Activated CD4-positive, CD25-positive, alpha-beta regulatory T cell (primary cell): ENCODE measurements at places on chromosomes 2 and 18.

GRCh38 chr2:154554046-154554445 lies 144.4 kb upstream of the KCNJ3 start:
- DNase-seq = no peak

DNA sequence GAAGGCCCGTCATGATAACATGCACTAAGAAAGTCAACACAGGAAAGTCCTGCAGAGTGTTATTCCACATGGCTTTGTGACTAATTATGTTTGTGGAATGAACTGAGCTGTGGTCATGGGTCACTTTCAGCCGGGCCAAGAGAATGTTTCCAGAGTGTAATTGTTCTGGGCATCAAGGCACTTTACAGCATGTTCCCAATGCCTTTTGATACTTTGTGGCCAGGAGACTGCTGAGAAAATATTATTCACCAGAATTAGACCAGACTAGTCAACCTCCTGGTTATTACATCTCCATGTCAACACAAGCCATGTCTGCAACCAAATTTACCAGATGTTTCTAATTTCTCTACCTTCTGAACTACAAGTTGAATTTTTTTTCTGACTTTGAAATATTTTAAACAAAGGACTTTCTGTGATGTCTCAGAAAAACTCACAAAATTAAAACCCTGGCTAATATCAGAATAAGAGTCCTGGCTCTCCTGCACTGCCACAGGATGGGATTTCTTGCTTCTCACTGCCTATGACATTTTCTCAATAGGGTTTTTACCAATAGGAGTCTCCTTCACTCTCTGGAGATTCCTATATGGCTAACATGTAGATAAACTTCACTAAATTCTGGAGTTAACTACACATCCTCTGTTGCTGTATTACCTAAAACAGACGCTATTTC lies 90.6 kb upstream of the WDR75 start:
- no peak for DNase-seq

- no peak for DNase-seq
These were observed 1.9 kb upstream of the SYT4 start for GRCh38 chr18:43279015-43279744.

DNA sequence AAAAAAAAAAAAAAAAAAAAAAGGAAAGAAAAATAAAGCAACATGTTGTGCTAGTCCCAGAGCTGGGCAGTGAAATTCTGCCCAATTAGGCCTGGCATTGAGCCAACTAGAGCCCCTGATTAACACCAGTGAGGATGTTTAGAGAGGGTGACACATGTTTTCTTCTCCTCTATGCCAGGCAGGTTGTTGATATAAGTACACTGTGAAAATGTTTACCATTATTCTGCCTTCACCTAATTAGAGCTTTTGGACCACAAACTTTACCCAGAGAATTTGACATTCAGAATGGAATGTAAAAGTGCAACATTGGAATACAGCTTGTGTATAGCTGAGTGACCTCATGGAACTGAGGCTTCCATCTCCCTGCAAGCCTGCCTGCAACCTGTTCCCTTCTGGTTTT lies 95.9 kb upstream of the MSH2 start:
- no peak for DNase-seq

- no peak for DNase-seq
These were observed 50.5 kb downstream of the USP37 start for GRCh38 chr2:218517434-218518206.

GRCh38 chr18:35822413-35822812 lies 150.1 kb upstream of the RMP24 start:
- no peak for DNase-seq

DNA sequence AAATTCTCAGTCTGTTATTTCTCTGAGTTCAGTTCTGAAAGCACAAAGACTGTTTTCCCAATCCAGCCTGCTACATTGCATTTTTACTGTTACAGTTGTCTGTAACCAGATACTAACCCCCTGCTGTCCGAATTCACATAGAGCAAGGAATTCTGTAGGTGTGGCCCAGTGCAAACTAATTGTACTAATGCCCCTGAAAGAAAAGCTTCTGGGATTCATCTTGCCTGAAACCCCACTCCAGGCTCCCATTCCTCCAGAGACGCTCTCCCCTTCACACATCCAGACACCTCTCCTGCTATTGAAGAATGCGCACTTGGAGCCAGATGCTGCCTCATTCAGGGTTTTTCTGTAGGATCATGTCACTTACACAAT lies 127.0 kb downstream of the TTC32 start:
- no peak for DNase-seq

GRCh38 chr18:48293954-48294898 lies 115.0 kb downstream of the ZBTB7C start:
- no peak for DNase-seq

DNA sequence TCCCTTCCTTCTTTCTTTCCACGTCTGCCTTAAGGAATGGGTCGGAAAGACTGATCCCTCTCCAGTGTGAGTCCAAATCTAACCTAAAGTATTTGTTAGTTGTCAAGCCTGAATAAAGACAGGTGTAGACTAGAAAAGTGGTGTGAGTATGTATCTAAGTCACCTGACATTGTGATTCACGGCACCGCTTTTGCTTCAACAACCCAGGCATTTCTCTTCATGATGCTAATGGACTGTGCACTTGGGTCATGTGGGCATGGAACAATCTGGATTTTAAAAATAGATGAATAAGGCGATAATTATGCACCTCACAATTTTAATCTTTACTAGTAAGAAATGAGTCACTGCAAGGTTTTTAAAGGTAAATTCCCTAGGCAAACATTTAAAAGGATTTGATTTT lies 107.5 kb downstream of the LIPG start:
- DNase-seq = no peak

DNA sequence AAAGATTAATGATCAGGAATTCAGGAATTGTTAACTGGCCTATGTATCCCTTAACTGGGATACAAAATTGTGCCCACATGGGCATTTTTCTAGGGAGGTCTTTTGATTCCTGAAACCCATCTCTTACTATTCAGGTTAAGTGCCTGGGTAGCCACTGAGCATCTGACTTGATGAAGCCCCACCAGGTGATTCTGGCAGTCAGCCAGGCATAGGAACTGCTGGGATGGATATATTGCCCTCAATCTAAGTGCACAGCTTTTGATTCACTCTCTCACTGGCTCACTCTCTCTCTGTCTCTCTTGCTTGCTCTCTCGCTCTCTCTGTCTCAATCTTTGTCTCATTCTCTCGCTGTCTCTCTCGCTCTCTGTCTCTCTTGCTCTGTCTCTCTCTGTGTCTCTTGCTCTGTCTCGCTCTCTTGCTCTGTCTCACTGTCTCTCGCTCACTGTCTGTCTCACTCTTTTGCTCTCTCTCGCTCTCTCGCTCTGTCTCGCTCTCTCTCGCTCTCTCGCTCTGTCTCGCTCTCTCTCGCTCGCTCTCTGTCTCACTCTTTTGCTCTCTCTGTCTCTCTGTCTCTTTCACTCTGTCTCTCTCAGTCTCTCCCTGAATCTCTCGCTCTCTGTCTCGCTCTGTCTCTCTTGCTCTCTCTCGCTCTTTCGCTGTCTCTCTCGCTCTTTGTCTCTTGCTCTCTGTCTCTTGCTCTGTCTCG lies 22.3 kb downstream of the INPP1 start:
- no peak for DNase-seq

GRCh38 chr2:26805241-26805676 lies 19.4 kb downstream of the CENPA start:
- DNase-seq = no peak
